GM23338 (cell line): ENCODE measurements at places on chromosomes 7 and 10. TPM values are rescaled to one million over a fixed set of nuclear protein-coding genes. Genes with fewer than 3 reads are reported as not detected.

GRCh38 chr10:71201849-71202248 lies 10.5 kb upstream of the UNC5B start:
- no peak overlapping the region for H3K27ac ChIP-seq
- 0 out of 2 replicates have a peak, but pooled peaks cover 3% of the 10 kb centered on the region for H3K36me3 ChIP-seq
- peaks cover 8% of the 10 kb centered on the region for H3K4me1 ChIP-seq
- H3K27me3 ChIP-seq, result no peaks in the 10 kb centered on the region

DNA sequence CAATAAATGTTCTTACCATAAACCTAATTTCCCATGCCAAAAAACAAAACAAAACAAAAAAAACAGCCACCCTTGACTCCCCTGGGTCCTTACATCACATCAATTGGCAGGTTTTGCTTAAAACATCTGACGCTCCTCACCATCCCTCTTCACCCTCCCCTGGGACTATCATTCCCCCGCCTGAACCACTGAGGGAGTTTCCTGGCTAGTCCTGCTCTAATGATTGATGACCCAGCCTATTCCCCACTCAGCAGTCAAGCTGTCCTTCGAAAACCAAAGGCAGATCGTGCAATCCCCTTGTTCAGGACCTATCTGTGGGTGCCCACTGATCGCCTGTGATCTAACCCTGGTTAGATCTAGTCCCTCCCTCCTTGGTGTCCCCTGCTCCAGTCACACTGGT lies 11.2 kb upstream of the FRMPD2 start:
- H3K27ac ChIP-seq, result no peak overlapping the region
- DNase-seq, result no peak
- H3K4me3 ChIP-seq, result no peak overlapping the region
- H3K4me1 ChIP-seq, result 0 out of 2 replicates have a peak, but pooled peaks cover 3% of the 10 kb centered on the region
- H3K36me3 ChIP-seq, result no peaks in the 10 kb centered on the region; the same call in 1 of the 2 replicates

DNA sequence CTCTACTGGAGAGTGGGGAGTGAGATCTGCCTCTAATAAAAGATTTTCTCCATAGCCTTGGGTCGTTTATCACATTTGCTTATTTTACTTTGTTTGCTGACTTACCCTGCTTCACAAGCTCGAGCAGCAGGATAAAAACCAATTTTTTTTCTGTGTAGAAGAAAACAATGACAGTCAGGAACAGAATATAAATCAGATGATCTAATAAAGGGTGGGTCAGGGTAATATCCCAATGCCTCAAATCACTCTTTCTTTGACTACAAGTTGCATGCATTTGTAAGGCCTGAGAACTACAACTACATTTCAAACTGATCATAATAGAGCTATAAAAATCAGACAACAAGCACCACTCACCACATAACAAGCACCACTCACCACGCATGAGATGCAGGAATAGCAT lies 174.4 kb upstream of the ADARB2 start:
- H3K4me3 ChIP-seq, result no peak overlapping the region
- no peak for DNase-seq
- H3K36me3 ChIP-seq, result no peaks in the 10 kb centered on the region
- H3K4me1 ChIP-seq, result no peaks in the 10 kb centered on the region
- H3K27ac ChIP-seq, result no peak overlapping the region
- no peaks in the 10 kb centered on the region for H3K27me3 ChIP-seq

- peaks cover 48% of the 10 kb centered on the region for H3K36me3 ChIP-seq
- no peak overlapping the region for H3K27ac ChIP-seq
- H3K4me3 ChIP-seq, result no peak overlapping the region
- H3K4me1 ChIP-seq, result no peaks in the 10 kb centered on the region
These were observed 14.0 kb upstream of the PKD1L1 start for GRCh38 chr7:47962262-47962661.

- H3K36me3 ChIP-seq, result no peaks in the 10 kb centered on the region
- H3K4me3 ChIP-seq, result no peak overlapping the region
- DNase-seq, result no peak
- H3K4me1 ChIP-seq, result no peaks in the 10 kb centered on the region
These were observed 64.4 kb upstream of the NME8 start for GRCh38 chr7:37784015-37784414.

- peak; percentile 64 for DNase-seq
- no peaks in the 10 kb centered on the region for H3K36me3 ChIP-seq
- H3K4me3 ChIP-seq, result no peak overlapping the region
- H3K27ac ChIP-seq, result no peak overlapping the region
These were observed 68.8 kb upstream of the INHBA start for GRCh38 chr7:41771717-41772116.

- H3K36me3 ChIP-seq, result peaks cover 12% of the 10 kb centered on the region
- H3K27me3 ChIP-seq, result no peaks in the 10 kb centered on the region
- peaks cover 39% of the 10 kb centered on the region for H3K4me1 ChIP-seq
- DNase-seq, result peak; percentile 58
- H3K4me3 ChIP-seq, result peak overlapping the region; percentile 37
These were observed 7.6 kb downstream of the ARL5B start for GRCh38 chr10:18666810-18667209.

- DNase-seq, result no peak
- H3K27me3 ChIP-seq, result no peaks in the 10 kb centered on the region
- H3K4me3 ChIP-seq, result no peak overlapping the region
- H3K36me3 ChIP-seq, result no peaks in the 10 kb centered on the region
These were observed 14.6 kb downstream of the MDFIC start for GRCh38 chr7:114936471-114936870.

DNA sequence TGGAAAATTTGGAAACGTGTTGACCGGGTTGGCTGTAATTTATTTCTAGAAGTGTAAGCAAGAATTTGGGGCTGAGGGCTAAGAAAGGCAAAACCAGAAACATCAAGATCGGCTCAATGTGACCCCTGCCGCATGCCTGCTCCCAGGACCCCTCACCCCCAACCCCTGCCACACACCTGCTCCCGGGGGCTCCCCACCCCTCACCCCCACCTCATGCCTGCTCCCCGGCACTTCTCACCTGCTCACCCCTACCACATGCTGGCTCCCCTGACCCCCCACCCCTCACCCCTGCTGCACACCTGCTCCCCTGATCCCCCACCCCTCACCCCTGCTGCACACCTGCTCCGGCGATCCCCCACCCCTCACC lies 19.0 kb upstream of the CFAP46 start:
- no peaks in the 10 kb centered on the region for H3K36me3 ChIP-seq
- no peak overlapping the region for H3K27ac ChIP-seq
- H3K27me3 ChIP-seq, result no peaks in the 10 kb centered on the region
- H3K4me1 ChIP-seq, result peaks cover 4% of the 10 kb centered on the region; the same call in 1 of the 2 replicates
- DNase-seq, result no peak

DNA sequence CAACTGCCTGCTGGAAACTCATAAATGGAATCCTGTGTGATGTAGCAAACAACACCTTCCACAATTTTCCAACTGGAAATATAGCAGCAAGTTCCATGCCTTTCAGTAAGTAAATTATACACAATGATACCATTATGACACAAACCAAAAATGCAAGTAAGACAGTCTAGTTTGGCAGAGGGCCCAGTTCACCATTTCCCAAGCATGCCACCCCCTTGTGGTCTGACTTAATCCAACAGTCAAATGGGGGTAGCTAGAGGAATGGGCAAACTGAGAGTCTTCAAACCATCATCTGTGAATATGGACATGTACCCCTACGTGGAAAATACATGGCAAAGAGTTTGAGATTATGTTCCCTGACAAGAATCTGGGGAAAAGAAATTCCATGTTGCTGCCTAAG lies 137.6 kb upstream of the VWC2 start:
- H3K4me1 ChIP-seq, result no peaks in the 10 kb centered on the region
- no peak overlapping the region for H3K4me3 ChIP-seq
- DNase-seq, result no peak
- no peak overlapping the region for H3K27ac ChIP-seq

- no peaks in the 10 kb centered on the region for H3K27me3 ChIP-seq
- DNase-seq, result peak; percentile 69
- peak overlapping the region; percentile 48; the same call in 1 of the 2 replicates for H3K27ac ChIP-seq
- peaks cover 6% of the 10 kb centered on the region; the same call in 1 of the 2 replicates for H3K4me1 ChIP-seq
- H3K36me3 ChIP-seq, result peaks cover under 1% of the 10 kb centered on the region
These were observed 669 bp downstream of the PI4K2A start for GRCh38 chr10:97640868-97641811.

GRCh38 chr7:48102530-48102929 lies 13.5 kb downstream of the UPP1 start:
- peaks cover 26% of the 10 kb centered on the region for H3K36me3 ChIP-seq
- H3K4me1 ChIP-seq, result no peaks in the 10 kb centered on the region
- H3K27me3 ChIP-seq, result no peaks in the 10 kb centered on the region

DNA sequence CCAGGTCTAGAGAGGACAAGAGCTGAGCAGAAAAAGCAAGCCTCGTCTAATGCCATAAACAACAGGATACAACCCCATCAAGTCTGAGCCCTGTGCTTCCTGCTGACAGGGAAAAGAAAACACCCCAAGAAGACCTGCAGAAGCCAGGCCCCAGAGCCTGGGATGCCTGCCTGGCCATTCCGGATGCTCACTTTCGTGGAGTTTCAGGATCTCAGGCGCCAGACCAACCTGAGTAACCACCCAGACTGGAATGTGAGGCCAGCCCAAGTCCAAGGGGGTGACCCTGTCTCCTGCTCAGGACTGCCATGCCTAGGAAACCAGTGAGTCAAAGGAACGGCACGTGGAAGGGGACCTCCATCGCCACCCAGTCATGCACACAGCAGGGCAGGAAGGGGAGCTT lies 74.3 kb downstream of the PLXNA4 start:
- no peaks in the 10 kb centered on the region for H3K36me3 ChIP-seq
- DNase-seq, result no peak
- H3K27me3 ChIP-seq, result no peaks in the 10 kb centered on the region
- no peak overlapping the region for H3K4me3 ChIP-seq
- H3K4me1 ChIP-seq, result no peaks in the 10 kb centered on the region; the same call in 1 of the 2 replicates

DNA sequence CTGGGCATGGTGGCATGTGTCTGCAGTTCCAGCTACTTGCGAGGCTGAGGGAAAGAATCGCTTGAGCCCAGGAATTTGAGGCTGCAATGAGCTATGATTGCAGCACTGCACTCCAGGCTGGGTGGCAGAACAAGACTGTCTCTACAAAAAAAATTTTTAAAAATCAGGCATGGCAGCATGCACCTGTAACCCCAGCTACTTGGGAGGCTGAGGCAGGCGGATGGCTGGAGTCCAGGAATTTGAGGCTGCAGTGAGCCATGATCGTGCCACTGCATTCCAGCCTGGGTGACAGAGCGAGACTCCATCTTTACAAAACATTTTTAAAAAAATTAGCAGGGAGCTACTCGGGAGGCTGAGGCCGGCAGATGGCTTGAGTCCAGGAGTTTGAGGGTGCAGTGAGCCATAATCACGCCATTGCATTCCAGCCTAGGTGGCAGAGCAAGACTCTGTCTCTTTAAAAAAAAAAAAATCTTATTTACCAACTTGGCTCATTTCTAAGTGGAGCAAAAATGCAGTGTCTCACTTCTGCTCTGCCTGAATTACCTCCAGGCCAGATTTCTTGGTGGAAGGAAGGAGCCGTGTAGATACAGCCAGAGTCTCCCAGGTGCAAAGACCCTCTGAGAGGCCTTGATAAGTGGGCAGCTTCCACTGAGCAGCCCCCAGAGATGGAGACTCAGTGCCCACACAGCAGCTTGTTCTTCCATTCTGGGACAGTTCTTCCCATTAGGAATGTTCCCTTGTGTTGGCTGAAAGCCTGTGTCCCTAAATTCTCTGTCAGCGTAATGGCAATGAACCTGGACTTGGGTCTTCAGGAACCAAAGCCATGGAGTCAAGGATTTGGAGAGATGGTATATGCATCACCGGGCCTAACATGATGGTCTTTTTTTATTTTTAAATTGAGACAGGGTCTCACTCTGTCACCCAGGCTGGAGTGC lies 30.0 kb downstream of the GTF2IRD1 start:
- peak overlapping the region; percentile 45; the same call in 1 of the 2 replicates for H3K27ac ChIP-seq
- H3K4me3 ChIP-seq, result no peak overlapping the region
- no peak for DNase-seq
- H3K4me1 ChIP-seq, result peaks cover 19% of the 10 kb centered on the region
- no peaks in the 10 kb centered on the region for H3K36me3 ChIP-seq

DNA sequence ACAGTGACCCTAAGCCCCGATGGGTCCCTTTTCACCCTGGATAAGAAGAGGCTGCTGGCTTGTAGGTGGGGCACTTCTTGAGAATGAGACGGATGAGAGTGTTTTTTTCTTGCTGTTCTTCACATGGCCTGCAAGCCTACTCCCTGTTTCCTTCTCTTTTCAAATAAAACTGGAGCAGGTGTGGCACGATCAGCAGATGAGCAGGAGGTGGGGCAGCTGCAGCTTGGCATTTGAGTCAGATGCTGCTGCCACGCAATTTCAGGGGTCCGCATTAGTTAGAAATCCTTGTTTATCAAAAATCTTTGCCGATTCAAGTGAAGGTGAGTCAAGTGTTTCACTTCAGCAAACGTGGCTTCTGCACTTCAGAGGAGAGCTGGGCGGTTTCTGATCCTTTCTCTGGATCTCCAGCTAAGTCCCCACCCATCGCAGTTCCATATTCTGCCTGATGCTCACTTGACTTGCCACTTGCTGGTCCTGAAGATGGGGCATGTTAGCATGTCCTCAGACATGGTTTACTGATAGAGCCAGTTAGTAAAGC lies 20.8 kb downstream of the WDFY4 start:
- no peak overlapping the region for H3K27ac ChIP-seq
- peaks cover 9% of the 10 kb centered on the region for H3K4me1 ChIP-seq
- DNase-seq, result no peak
- no peaks in the 10 kb centered on the region for H3K36me3 ChIP-seq

DNA sequence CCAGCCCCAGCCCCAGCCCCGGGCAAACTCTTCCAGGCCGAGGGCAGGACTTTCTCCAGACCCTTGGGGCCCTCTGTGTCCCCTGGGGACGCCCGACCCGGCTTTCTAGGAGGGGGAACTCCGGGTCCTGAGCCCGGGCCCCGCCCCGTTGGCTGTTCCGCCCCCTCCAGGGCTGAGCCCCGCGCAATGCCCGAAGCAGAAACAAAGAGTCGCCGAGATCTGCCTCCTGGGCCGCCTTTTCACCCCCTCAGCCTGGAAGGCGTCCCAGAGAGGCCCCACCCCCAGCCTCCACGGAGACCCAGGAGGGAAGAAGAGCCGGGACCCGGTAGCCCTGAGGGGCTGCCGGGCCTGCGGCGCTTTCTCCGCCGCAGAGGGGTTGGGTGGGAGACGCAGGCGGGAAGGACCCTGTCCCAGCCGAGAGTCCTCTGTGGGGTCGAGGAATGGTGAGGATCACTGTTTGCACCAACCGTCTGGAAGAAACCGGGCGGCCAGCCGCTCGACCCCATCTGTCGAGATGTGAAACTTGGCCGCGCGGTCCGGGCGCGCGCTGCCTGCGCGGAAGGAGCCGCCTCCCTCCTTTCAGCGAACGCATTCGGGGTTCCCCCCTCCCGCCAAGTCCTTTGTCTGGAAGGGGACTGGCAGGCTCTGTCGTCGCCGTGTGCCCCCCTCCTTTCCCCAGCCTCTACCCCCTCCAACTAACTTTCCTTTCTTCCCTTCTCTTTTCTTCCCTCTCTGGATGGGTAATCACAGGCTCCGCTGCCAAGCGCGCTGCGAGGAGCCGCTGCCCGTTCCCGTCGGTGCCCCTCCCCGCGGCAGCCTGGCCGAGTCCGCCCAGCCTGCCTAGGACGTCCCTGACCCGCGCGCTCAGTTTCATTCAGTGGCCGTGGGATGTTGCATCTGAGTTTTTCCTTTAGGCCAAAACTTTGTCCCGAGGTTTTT lies 10.2 kb downstream of the EN2 start:
- peaks cover 100% of the 10 kb centered on the region for H3K27me3 ChIP-seq
- peak overlapping the region; percentile 59 for H3K4me3 ChIP-seq
- peak; percentile 74 for DNase-seq

Gene PLCE1
- total RNA-seq, result 0.08 and 0.10 TPM in 2 replicates

Gene FGFBP3
- total RNA-seq, result 73.2 and 73.9 TPM in 2 replicates

Gene TMEM236
- total RNA-seq, result 0.03 and 0.04 TPM in 2 replicates

Gene ZNF853
- total RNA-seq, result 8.9 and 9.8 TPM in 2 replicates

Gene CDC14C
- total RNA-seq, result 0.17 and 0.54 TPM in 2 replicates

Gene H2BK1
- not detected in 2 replicates for total RNA-seq
